Hematopoietic multipotent progenitor cell treated with erythropoietin and hydrocortisone succinate and interleukin-3 and kit ligand, for 6 days (in vitro differentiated cells): ENCODE measurements at places on chromosomes 4 and X.

DNA sequence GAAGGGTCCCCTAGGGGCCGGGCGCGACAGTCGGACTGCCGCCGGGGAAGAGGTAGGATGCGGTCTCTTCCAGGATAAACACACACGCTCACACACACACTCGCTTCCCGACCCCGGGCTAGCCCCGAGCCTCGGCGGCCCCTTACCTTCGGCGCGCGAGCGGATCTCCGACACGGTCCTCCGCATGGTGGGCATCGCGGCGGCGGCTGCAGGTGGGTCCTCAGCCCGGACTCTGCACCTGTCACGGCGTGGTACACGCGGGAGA lies 294 bp downstream of the ATP8A1 start:
- DNase-seq, result no peak

GRCh38 chrX:23201706-23202105 lies 132.9 kb upstream of the PTCHD1 start:
- DNase-seq, result no peak

GRCh38 chr4:78766650-78767049 lies 9.5 kb upstream of the BMP2K start:
- DNase-seq, result no peak

GRCh38 chrX:143683486-143683885 lies 37.1 kb downstream of the SPANXN2 start:
- DNase-seq, result no peak

DNA sequence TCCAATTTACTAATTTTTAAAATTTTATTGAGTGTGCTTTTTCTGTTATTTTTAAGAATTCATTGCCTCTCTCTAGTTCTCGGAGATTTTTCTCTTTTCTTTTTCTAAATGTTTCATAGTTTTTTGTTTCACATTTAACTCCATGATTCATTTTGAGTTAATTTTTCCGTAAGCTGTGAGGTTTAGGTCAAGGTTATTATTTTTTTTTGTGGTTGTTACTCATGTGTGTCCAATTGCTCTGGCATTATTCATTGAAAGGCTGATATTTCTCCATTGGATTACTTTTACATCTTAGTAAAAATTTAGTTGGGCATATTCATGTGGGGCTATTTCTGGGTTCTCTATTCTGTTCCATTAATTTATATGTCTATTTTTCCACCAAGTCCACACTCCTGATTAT lies 220.8 kb downstream of the MID1IP1 start:
- no peak for DNase-seq

GRCh38 chr4:119118397-119118796 lies 17.2 kb upstream of the MYOZ2 start:
- DNase-seq, result no peak

DNA sequence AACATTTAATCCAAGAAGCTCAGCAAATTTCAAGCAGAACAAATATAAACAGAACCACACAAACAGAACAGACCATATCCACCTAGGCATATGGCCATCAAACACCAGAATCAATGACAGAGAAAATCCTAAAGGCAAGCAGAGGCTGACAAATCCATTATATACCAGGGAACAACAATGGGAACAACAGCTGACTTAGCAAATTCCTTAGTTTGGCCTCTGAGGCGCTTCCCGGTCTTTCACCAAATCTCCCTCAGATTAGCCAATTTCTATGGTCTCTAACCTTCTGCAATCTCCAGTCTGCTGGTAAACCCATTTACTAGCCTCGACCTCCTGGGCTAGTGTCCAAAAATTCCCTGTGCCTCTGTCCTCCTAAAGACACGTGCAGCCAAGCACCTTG lies 59.2 kb downstream of the GPR143 start:
- DNase-seq, result no peak

DNA sequence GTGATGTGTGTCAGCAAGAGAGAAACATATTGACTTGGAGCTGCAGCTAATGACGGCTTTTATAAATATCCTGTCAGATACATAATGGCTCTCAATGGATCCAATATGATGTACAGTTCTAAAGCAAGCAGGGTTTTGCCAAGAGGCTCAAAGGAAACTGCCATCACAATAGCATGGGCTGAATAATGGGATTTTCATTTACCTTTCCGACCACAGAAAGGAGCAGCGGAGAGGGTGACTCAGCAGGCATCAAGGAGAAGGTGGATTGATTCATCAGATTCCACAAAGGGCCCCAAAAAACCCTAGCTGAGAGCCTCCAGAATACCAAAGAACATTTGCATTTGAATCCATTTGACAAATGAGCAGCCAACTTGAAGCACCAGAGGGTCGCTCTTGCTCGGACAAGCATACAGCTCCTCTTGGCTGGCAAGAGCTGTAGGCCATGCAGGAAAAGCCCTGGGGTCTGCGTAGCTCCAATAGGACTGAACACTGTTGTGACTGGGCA lies 355.7 kb upstream of the NOCT start:
- DNase-seq, result no peak
